ENCODE measurements at places on chromosomes 7 and 10.

DNA sequence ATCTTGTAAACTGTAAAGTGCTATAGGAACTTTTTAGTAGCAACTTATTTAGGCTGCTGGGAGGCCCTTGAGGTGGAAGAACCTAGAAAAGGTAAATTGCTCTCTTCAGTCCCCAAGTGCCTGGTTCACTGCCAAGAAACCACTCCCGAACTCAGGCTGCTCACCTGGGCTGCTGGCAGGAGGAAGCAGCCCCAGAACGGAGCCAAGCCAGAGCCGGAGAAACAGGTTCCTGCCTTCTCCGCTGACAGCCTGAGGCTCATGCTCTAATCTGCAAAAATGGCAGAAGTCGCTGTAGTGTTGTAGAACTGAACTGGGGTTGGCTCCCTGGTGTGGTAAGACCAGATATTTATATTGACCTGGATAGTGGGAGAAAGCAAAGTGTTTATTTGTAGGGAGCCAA lies 136.0 kb downstream of the CUL2 start:
- no peaks in the 10 kb centered on the region for H3K4me1 ChIP-seq
- H3K27me3 ChIP-seq: no peaks in the 10 kb centered on the region
- H3K36me3 ChIP-seq: no peaks in the 10 kb centered on the region
- no peak overlapping the region for H3K27ac ChIP-seq

DNA sequence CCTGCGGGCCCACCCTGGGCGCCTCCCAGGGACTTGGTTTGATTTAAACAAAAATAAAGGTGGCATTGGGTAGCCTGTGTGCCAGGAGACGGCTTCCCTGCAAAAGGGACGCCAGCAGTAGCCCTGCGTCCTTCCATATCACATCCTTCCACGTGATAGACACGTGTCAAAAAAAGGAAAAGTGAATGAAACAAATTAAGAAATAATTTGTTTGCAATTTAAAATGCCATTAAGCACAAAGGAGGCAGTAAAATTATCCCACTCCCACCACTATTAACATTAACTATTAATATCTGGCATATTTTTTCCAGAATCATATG lies 7.6 kb downstream of the TACR2 start:
- no peaks in the 10 kb centered on the region for H3K27me3 ChIP-seq
- H3K4me1 ChIP-seq: peaks cover 15% of the 10 kb centered on the region
- no peak overlapping the region for H3K4me3 ChIP-seq
- H3K27ac ChIP-seq: peak overlapping the region; percentile 64
- H3K36me3 ChIP-seq: no peaks in the 10 kb centered on the region

DNA sequence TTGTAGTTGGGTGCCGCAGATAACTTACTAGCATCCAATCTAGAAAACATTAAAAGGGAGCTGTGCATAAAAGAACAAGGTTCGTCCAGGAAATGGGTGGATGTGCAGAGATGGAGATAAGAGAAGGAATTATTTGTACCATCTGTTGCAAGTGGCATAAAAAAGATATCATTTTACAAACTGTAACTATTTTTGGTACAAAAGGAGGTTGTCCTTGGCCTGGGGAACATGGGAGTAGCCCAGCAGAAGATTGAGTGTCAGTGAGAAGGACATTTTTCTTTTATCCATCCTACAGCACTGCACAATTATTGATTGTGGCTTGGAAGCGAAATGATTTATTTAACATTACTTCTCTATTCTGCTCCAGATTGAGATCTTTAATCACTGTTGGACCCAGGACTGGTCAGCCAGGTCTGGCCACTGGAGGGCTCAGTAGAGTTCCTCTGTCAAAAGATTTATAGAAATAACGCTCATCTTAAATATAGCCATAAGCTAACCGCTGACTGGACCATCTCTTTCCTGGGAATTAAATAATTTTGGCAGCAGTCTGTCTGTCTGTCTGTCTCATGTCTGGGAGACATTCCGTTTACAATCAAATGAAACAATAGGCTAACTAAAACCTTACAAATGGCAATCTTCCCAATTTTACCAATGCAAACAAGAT lies 254.1 kb downstream of the KIAA1217 start:
- no peaks in the 10 kb centered on the region for H3K36me3 ChIP-seq
- H3K27ac ChIP-seq: no peak overlapping the region
- no peaks in the 10 kb centered on the region for H3K27me3 ChIP-seq
- no peaks in the 10 kb centered on the region for H3K4me1 ChIP-seq

DNA sequence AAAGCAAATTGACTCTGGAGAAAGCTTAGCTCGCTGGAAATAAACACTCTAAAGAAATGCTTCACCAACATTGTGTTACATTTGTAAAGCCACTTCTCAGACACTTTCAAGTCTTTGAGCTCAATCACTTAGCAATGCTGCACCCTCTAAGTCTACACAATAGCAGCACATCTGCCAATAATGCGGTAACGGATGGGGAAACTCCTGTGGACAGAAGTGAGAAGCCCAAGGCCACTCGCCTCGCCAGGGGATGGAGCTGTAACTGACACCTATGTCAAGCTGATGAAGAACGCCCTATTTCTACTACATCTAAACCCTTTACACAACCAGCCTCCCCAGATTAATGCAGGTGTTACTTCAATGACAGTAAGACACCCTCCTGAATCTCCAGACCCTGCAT lies 167.7 kb downstream of the SFMBT2 start:
- no peaks in the 10 kb centered on the region for H3K27me3 ChIP-seq
- no peak for DNase-seq
- H3K36me3 ChIP-seq: peaks cover 23% of the 10 kb centered on the region
- H3K27ac ChIP-seq: no peak overlapping the region

DNA sequence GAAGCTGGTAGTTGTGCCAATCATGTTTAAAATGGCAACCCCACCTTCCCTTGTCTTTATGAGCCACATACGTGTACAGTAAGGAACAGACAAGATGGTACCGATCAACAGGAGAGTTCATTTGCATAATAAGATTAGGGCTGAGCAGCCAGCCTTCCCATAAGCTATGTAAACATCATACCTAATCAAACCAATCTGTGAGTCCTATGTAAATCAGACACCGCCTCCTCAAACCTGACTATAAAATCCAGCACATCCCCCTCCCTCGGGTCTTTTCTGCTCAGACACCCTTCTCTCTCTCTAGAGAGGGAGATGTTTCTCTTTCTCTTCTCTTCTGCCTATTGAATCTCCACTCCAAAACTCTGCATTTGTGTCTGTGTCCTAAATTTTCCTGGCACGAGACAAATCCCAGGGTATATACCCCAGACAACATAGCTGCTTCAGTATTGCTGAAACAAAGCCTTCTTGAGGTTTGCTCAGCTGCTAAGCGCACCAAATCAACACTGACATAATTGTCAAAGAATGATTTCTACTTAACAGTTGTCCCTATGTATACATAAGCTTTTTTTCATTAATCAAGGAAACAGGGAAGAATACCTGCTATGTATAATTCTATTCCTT lies 279.2 kb downstream of the THSD7A start:
- H3K27me3 ChIP-seq: no peaks in the 10 kb centered on the region
- no peak for DNase-seq
- no peaks in the 10 kb centered on the region for H3K4me1 ChIP-seq
- H3K4me3 ChIP-seq: no peak overlapping the region
- H3K27ac ChIP-seq: no peak overlapping the region
- H3K36me3 ChIP-seq: no peaks in the 10 kb centered on the region

DNA sequence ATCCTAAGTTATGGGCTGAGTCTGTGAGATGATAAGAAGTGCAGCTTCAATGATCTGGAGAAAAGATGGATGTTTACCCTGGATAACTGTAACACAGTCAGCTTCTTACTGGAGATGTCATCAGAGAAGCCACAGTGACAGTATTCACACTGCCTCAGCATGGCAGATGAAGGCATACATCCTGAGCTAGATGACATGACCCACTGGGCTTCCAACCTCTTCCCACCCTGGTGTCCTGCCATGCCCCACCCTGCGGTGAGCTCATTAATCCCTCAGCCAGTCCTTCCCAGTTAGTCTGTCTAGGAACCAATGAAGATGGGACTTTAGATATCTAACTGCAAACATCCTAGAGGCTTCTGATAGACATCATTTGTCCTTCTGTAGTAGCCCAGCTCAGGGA lies 213.8 kb downstream of the TAX1BP1 start:
- H3K4me1 ChIP-seq: peaks cover 30% of the 10 kb centered on the region
- H3K36me3 ChIP-seq: no peaks in the 10 kb centered on the region
- DNase-seq: no peak
- no peak overlapping the region for H3K4me3 ChIP-seq
- no peak overlapping the region for H3K27ac ChIP-seq

GRCh38 chr10:95480102-95480900 lies 80.9 kb downstream of the SORBS1 start:
- no peaks in the 10 kb centered on the region for H3K4me1 ChIP-seq
- no peak overlapping the region for H3K27ac ChIP-seq
- no peak for DNase-seq

GRCh38 chr7:30764030-30764975 lies 6.9 kb upstream of the MINDY4 start:
- H3K27ac ChIP-seq: no peak overlapping the region
- no peaks in the 10 kb centered on the region for H3K36me3 ChIP-seq

GRCh38 chr7:135475521-135475920 lies 34.4 kb downstream of the CNOT4 start:
- no peaks in the 10 kb centered on the region for H3K4me1 ChIP-seq
- no peaks in the 10 kb centered on the region for H3K36me3 ChIP-seq
- no peak overlapping the region for H3K27ac ChIP-seq
- no peak for DNase-seq
- H3K4me3 ChIP-seq: no peak overlapping the region

DNA sequence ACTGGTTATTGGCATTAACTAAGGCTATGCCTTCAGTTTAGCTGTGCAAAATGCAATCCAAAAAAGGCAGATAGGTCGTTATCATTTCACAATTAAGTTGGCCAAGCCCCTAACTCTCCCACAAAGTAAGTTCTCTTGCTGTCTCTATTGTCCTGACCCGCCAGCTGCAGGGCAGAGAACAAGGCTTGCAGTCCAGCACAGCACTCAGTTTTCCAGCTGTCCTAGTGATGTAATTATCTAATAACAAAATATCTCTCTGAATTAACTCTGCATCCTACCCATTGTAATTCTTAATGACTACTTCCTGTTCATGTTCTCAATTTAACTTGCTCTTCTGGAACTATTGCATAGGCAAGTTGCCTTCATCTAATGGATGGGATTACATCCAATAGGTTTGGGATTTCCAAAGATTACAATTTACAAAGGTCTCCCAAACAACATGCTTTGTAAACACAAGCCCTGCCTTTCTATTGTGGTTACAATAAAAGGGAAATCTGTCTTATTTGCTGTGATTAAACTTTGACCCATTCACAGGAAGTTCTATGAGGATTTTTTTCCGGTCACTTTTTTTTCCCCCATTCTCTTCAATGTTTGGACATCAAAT lies 55.2 kb downstream of the CDK6 start:
- H3K27ac ChIP-seq: no peak overlapping the region
- H3K4me3 ChIP-seq: no peak overlapping the region
- no peak for DNase-seq
- no peaks in the 10 kb centered on the region for H3K27me3 ChIP-seq
- peaks cover 6% of the 10 kb centered on the region for H3K4me1 ChIP-seq
- no peaks in the 10 kb centered on the region for H3K36me3 ChIP-seq

DNA sequence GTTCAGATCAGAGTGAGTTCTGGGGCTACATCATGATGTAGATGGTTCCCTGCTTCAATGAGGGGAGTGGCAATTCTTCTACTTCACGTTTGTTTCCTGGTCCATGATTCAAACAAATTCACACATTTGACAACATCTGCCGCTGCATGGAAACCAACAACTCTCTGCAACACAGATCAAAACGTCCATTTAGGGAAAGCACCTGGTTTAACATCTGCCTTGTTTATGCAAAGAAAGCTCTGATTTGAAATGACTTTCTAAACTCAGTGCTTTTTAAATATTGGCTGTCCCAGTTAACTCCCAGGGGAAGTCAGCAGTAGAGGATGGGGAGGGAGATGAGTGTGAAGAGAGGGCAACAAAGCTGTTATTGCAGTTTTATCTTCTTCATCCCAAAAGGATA lies 93.8 kb downstream of the GAD2 start:
- H3K27me3 ChIP-seq: no peaks in the 10 kb centered on the region
- no peaks in the 10 kb centered on the region for H3K36me3 ChIP-seq
- H3K4me1 ChIP-seq: no peaks in the 10 kb centered on the region
- no peak overlapping the region for H3K4me3 ChIP-seq

DNA sequence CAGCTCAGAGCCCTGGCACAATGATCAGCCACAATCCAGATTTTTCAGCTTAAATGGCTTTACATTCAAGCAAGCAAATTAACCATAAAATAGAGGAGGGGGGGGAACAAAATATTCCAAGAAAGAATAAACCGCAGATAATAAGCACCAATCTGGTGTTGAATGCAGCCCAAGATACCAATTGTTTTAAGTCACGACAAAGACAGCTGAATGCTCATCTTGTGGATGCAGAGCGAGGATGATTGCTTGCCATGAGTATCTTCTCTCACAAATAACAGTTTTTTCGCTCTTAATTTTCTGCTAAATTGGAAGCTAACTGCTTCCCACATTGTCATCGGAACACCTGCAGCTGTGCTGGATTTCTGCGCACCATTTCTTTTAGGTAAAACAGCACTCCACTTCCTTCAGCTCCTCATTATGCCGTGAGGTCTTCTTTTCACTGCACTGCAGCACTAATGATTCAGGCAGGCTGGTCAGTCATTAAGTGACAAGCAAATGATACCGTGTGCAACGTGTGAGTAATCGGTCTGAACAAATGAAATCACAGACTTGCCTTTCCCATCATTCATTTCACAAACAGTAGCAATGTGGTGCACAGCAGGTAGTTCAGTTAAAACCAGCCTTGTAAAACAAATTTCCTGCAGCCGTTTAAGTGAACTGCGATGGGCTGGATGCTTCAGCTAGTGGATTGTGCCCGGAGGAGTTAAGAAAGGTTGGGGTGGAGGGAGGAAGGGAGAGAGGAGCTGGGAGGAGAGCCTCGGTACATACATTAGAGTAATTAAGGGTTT lies 106.4 kb upstream of the CDCA7L start:
- no peak for DNase-seq
- H3K36me3 ChIP-seq: no peaks in the 10 kb centered on the region
- H3K4me1 ChIP-seq: no peaks in the 10 kb centered on the region

GRCh38 chr10:6532321-6532720 lies 47.8 kb downstream of the PRKCQ start:
- H3K27ac ChIP-seq: no peak overlapping the region
- H3K4me1 ChIP-seq: peaks cover 76% of the 10 kb centered on the region
- H3K4me3 ChIP-seq: no peak overlapping the region
- no peaks in the 10 kb centered on the region for H3K36me3 ChIP-seq
- H3K27me3 ChIP-seq: no peaks in the 10 kb centered on the region
- DNase-seq: no peak

DNA sequence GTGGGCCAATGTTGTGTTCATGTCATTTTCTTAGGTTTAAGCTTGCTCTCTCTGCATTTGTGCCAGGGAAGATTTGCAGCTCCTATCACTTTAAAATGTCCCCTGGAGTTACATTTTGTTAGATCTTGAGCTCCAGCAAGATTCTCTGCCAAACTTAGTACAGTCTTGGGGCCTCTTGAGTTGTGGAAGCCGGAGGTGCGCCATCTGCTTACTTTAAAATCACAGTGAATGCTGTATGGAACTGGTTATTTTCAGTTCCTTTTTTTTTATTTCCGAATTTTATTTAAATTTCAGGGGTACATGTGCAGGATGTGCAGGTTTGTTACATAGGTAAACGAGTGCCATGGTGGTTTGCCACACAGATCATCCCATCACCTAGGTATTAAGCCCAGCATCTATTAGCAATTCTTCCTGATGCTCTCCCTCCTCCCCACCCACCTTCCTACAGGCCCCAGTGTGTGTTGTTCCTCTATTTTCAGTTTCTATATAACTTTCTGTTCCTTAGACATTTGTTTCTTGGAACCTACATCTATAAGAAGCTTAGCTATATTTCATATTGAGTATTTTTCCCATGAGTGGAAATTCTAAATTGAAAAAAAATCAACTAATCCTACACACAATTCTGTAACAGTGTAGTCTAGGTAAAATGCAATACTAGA lies 114.4 kb upstream of the CREB5 start:
- no peaks in the 10 kb centered on the region for H3K4me1 ChIP-seq
- H3K27ac ChIP-seq: no peak overlapping the region
- H3K36me3 ChIP-seq: no peaks in the 10 kb centered on the region
- no peak for DNase-seq
